ENCODE measurements at places on chromosomes 3 and 15. TPM values are rescaled to one million over a fixed set of nuclear protein-coding genes. Genes with fewer than 3 reads are reported as not detected.

The PLA2G4D gene
- total RNA-seq: not detected

The TIMMDC1 gene
- total RNA-seq: 31.4 TPM

The IDH3A gene
- 13.8 TPM for total RNA-seq

The IGF2BP2 gene
- 60.4 TPM for total RNA-seq

The TRPM1 gene
- 0.81 TPM for total RNA-seq

The CSPG4 gene
- 4.7 TPM for total RNA-seq

The HHATL gene
- total RNA-seq: not detected

The PCCB gene
- total RNA-seq: 51.8 TPM

The XIRP1 gene
- not detected for total RNA-seq

The C3orf22 gene
- not detected for total RNA-seq

The TRH gene
- not detected for total RNA-seq

The GOLGA8A gene
- total RNA-seq: 4.9 TPM

The EPHA6 gene
- 0.13 TPM for total RNA-seq

The GPR156 gene
- 0.06 TPM for total RNA-seq

The LRRC31 gene
- not detected for total RNA-seq

The RARRES1 gene
- total RNA-seq: 2.1 TPM

The OXTR gene
- total RNA-seq: 1.1 TPM

The NR1I2 gene
- under 0.01 TPM for total RNA-seq

The CCR1 gene
- total RNA-seq: not detected

The ZCWPW2 gene
- total RNA-seq: 0.13 TPM

The NTRK3 gene
- total RNA-seq: not detected

The AMOTL2 gene
- total RNA-seq: 145 TPM

Measured in bladder microvascular endothelial cell (primary cell).